ENCODE measurements at places on chromosomes 3 and 15. TPM values are rescaled to one million over a fixed set of nuclear protein-coding genes. Genes with fewer than 3 reads are reported as not detected.

TMIE gene
- total RNA-seq, result 0.63 TPM

C3orf52 gene
- 22.4 TPM for total RNA-seq

GRCh38 chr3:99218468-99218867 lies 317.0 kb upstream of the DCBLD2 start:
- no peaks in the 10 kb centered on the region for H3K36me3 ChIP-seq
- no peak for DNase-seq
- H3K4me1 ChIP-seq, result no peaks in the 10 kb centered on the region
- no peak overlapping the region for H3K27ac ChIP-seq

RASSF1 gene
- total RNA-seq, result 36.3 TPM

DNA sequence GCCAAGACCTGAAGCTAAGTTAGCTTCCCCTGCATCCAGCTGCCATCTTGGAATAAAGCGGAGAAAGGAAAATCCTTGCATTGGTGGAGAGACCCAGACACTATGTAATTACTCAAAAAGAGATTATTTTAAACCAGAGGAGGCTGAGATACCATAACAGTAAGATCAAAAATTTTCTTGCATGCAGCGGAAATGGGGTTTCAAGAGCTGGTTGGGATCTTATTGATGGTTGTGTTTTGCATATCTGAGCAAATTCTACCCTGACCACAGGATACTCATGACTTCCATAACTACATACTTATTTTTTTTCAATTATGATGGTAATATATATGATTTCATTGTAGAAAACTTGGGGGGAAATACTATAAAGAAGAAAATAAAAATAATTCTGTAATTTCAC lies 17.5 kb downstream of the TMEM158 start:
- no peak overlapping the region for H3K4me3 ChIP-seq
- H3K4me1 ChIP-seq, result peaks cover 16% of the 10 kb centered on the region
- H3K36me3 ChIP-seq, result no peaks in the 10 kb centered on the region
- no peak overlapping the region for H3K27ac ChIP-seq
- no peaks in the 10 kb centered on the region for H3K27me3 ChIP-seq
- DNase-seq, result no peak

DNA sequence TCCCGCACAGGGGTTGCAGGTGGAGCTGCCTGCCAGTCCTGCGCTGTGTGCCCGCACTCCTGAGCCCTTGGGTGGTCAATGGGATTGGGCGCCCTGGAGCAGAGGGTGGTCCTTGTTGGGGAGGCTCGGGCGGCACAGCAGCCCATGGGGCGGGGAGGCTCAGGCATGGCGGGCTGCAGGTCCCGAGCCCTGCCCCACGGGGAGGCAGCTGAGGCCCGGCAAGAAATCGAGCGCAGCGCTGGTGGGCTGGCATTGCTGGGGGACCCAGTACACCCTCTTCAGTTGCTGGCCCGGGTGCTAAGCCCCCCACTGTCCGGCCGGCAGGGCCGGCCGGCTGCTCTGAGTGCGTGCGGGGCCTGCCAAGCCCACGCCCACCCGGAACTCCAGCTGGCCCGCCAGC lies 27.9 kb downstream of the NCK1 start:
- no peak overlapping the region for H3K27ac ChIP-seq
- H3K4me1 ChIP-seq, result peaks cover 17% of the 10 kb centered on the region
- H3K27me3 ChIP-seq, result no peaks in the 10 kb centered on the region

CIDEC gene
- total RNA-seq, result not detected

SLC12A8 gene
- total RNA-seq, result 9.8 TPM

DNA sequence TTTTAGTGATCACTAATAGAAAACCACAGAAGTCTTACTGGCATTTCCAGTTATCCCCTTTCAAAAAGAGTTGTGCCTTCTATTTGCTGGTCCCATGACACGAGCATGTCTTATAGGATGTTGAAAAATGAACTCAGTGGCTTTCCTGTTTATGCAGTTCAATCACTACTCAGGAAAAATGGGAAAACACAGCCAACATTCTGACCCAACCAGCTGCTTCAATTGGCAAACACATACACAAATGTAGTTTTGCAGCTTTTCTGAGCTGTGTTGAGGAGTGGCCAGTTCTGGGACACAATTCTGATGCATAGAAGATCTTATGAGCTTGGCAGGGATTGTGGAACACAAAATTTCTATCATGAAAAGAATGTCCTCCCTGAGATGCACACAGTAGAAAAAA lies 40.3 kb downstream of the FSTL1 start:
- H3K36me3 ChIP-seq, result peaks cover 39% of the 10 kb centered on the region
- no peaks in the 10 kb centered on the region for H3K4me1 ChIP-seq
- DNase-seq, result peak; percentile 90
- no peak overlapping the region for H3K4me3 ChIP-seq
- no peaks in the 10 kb centered on the region for H3K27me3 ChIP-seq
